Dermis microvascular lymphatic vessel endothelial cell (primary cell): ENCODE measurements at places on chromosomes 7 and 10. TPM values are rescaled to one million over a fixed set of nuclear protein-coding genes. Genes with fewer than 3 reads are reported as not detected.

Gene PRXL2A
- 101 and 174 TPM in 2 replicates for total RNA-seq

Gene LAMB4
- 0.13 TPM in 2 replicates for total RNA-seq

Gene CUZD1
- total RNA-seq = 0.25 and 0.26 TPM in 2 replicates

Gene TMEM184A
- total RNA-seq = under 0.01 and 0.13 TPM in 2 replicates

Gene FKBP9
- 103 and 158 TPM in 2 replicates for total RNA-seq

Gene FOXP2
- total RNA-seq = 2.4 and 7.6 TPM in 2 replicates

Gene SEMA3E
- total RNA-seq = 0.26 and 2.0 TPM in 2 replicates

Gene POMZP3
- total RNA-seq = 1.0 and 2.6 TPM in 2 replicates

Gene COBL
- total RNA-seq = under 0.01 TPM in 2 replicates

Gene C10orf62
- not detected in 2 replicates for total RNA-seq

Gene HKDC1
- 0.13 TPM in 1 of 2 replicates, not detected in the other for total RNA-seq

Gene GJC3
- total RNA-seq = 0.26 and 0.63 TPM in 2 replicates

Gene TACC2
- total RNA-seq = 3.4 and 3.7 TPM in 2 replicates

Gene HYAL4
- 0.39 and 1.0 TPM in 2 replicates for total RNA-seq

Gene SH2D4B
- total RNA-seq = under 0.01 and 0.13 TPM in 2 replicates

Gene ABCA13
- total RNA-seq = not detected in 2 replicates

Gene TWIST1
- not detected in 2 replicates for total RNA-seq

Gene EBLN1
- total RNA-seq = not detected in 2 replicates

Gene ZNF425
- 1.5 and 2.5 TPM in 2 replicates for total RNA-seq

Gene SLC18A3
- not detected in 2 replicates for total RNA-seq

Gene ZPBP
- not detected in 2 replicates for total RNA-seq

Gene MSMB
- total RNA-seq = not detected in 2 replicates

Gene NKX1-2
- not detected in 2 replicates for total RNA-seq

Gene PPP1R3A
- not detected in 2 replicates for total RNA-seq

Gene C10orf53
- total RNA-seq = not detected in 2 replicates

Gene PLPP4
- not detected in 2 replicates for total RNA-seq

Gene KIAA1549
- total RNA-seq = 1.9 and 3.3 TPM in 2 replicates

Gene IGF2BP3
- total RNA-seq = 4.3 and 12.3 TPM in 2 replicates

Gene CLDN3
- total RNA-seq = 0.13 and 0.26 TPM in 2 replicates

Gene TRPV5
- not detected in 2 replicates for total RNA-seq

Gene GSTO2
- 0.51 and 0.89 TPM in 2 replicates for total RNA-seq

Gene VWDE
- under 0.01 TPM in 2 replicates for total RNA-seq

Gene MET
- total RNA-seq = 36.8 and 43.0 TPM in 2 replicates

Gene LRGUK
- under 0.01 and 0.13 TPM in 2 replicates for total RNA-seq

Gene GPC2
- 1.9 and 2.8 TPM in 2 replicates for total RNA-seq

Gene ZNF511
- 21.5 and 23.7 TPM in 2 replicates for total RNA-seq

Gene CUBN
- total RNA-seq = 6.7 and 10.7 TPM in 2 replicates

Gene A1CF
- not detected in 2 replicates for total RNA-seq

Gene TRIM50
- total RNA-seq = not detected in 2 replicates
